Caki2 (cell line): ENCODE measurements at places on chromosomes 7 and 10.

DNA sequence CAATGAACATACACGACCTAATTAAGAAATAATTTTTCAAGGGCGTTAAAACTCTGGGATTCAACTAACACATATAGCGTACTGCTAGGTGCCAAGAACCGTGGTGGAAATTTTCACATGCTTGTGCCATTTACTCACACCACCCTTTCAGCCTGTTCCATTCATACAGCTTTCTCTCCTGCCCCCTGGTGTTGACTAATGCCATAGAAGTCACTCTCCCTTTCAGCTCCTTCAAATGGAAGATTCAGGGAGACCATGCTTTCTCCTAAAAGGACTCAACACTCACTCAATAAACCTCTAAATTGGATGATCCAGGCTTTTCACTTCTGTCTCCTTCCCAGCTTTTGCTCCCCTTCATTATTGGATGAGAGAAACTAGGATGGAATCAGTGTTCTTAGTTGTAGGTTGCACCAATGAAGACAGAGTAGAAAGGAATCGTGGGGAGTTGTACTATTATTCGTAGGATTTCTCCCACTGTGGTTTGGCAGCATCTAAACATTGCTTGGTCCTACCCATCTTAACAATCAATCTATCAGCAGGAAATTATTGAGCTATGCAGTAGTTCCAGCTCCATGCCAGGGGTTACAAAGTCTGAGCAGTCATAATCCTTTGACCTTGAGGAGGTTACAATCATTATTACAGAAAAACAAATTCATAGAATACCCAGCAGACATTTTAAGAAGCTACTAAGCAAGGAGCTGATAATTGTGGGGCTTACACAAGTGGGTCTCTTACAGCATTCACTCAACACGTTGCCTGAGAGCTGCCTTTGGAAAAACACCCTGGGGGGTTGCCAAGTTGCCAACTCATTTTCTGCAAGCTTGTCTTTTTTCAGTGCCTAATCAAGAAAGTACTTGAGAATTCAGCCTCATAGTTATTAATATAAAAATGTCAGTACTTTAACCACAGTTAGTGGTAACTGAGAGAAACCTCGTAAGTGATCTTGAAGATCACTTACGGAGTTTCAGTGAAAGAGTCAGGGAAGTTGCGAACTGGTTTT is 2.8 kb upstream of the PPP1R3C start:
- DNase-seq = peak; percentile 52

DNA sequence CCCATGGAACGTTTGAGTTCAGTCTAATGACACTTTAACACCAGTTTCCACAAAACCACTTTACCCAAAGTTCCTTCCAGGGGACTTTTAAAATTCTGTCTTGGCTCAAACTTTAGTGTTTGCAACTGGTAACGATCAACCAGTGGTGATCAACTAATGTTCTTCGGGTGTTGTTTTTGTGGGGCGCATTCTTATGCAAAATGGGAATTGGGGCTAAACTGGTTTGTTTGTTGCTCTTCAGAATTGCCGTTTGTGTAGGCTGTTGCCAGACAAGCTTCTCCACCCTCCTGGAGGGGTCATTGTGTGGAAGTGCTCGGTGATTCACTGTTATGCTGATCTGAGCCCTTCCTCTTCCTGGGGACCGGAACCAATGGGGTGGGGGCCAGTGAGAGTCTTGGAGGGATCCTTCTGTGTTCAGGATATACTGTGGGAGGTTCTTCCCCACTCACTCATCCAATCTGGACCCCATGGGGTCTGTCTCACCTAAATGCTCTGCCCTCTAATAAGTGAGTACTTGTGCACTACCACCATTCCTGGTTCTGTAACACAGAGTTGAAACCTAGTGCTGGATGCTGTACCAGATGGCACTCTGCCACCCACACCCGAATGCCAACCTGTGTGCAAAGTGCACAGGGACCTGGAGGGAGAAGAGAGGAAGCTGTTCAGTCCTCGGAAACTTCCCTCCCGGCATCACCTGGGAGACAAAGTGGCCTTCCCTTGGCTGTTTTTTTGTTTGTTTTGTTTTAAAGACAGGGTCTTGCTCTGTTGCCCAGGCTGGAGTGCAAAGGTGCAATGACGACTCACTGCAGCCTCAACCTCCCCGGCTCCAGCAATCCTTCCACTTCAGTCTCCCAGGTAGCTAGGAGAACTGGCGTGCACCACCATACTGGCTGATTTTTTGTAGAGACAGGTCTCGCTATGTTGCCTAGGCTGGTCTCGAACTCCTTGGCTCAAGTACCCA is 2.1 kb downstream of the NFE2L3 start:
- DNase-seq = peak; percentile 69

DNA sequence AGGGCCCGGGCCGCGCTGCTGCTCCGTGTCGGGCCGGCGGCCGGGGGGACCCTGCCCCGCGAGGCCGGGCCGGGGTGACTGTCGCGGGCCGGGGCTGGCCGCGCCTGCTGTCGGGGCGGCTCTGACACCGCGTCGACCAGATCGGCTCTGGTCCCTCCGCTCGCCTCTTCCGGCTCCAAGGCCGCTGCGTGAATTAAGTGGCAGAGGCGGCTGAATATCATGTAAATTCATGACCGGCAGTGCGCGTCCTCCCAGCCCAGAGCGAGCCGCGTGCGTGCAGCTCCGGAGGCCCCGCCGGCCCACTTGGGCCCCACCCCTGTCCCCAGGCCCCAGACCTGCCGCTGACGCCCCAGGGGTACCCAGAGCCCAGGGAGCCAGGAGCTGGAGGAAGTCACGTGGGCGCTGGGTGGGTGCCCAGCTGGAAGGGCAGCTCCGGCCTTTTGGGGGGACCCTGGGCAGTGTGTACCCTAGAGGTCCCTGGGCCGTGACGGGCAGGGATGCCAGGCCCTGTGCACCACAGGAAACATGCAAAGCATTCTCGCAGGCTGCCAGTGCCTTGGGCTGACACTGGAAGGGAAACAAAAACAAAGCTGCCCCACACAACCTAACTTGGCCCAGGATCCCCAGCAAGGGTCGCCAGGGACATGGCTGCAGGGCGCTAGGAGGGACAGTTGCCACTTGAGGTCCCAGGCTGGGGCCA is 584.0 kb upstream of the MKI67 start:
- DNase-seq = no peak

- no peak for DNase-seq
Observed at GRCh38 chr10:133048266-133048665, 39.5 kb upstream of the ADGRA1 start.

GRCh38 chr10:74880041-74880440 is 53.6 kb downstream of the KAT6B start:
- DNase-seq = no peak

DNA sequence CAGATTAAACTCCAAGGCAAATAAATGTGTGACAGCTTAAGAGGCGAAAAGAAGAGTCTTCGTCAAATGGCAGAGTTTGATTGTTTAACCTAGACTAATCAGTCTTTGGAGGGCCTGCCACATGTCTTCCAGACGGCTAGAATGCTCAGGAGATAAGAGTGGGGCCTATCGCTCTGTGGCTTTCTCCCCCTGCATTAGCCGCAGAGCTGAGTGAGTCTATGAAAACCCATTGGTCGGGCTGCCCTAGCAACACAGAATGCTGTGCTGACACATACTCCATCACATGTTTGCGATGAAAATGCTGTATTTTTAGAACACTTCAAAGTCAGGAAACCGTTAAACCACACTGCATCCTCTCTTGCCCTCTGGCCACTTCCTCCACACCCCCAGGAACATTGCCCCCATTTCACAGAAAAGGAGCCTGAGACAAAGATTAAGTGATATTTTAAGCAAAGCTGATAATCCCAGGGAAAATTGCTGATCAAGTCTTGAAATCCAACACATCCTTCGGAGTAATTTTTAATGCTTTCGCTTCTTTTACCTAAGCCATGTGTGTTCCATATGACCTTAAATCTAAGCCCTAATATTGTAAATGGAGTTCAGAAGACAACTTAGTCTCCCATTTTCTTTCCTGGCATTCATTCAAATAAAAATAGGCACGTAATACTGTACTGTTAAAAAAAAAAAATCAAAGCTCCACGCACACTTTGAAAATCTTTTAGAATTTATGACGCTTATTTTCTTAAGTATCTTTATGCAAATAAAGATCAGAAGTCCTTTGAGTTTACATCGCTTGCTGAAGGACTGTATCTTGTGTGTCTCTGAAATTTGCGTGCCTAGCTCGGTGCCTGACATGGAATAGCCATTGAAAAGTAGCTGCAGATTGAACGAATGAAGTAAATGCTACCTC is 161.2 kb downstream of the CELF2 start:
- no peak for DNase-seq

DNA sequence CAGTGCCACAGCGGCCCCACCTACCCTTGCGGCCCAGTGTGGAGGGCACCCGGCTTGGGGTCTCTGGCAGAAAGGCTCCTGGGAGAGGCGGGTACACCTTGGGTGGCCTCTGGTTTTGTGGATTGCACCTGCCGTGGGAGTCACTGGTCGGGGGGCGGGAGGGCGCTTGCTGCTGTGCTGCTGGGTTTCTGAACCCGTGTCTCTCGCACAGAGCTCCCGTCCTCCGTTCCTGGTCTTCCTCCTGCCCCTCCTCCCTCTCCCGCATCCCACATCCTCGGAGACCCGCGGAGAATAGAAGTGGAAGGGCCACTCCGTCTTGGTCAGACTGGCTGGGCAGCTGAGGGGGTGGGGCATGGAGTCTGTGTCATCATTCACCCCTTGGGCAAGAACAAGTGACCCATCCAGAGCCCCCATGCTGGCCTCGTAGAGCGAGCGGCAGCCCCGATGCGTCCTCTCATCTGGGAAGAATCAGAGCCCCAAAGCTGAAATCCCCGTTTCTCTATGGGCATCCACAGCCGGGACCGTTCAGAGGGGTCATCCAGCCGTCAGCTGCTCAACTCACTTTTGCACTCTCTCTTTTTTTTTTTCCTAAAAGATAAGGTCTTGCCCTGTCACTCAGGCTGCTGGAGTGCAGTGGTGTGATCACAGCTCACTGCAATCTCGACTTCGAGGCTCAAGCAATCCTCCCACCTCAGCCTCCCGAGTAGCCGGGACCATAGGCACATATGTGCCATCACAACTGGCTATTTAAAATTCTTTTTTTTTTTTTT is 4.0 kb downstream of the MAFK start:
- no peak for DNase-seq
